ENCODE measurements at places on chromosomes 7 and 10.
A peak's percentile ranks its signal among the peaks of the same experiment; 100 is the strongest.

GRCh38 chr10:71719042-71719441 lies 536 bp downstream of the C10orf105 start:
- DNase-seq, result no peak

- no peak for DNase-seq
These were observed 42.3 kb downstream of the RELN start for GRCh38 chr7:103947026-103947655.

- DNase-seq, result peak; percentile 62
These were observed 69.3 kb downstream of the AP3M1 start for GRCh38 chr10:74081192-74081803.

DNA sequence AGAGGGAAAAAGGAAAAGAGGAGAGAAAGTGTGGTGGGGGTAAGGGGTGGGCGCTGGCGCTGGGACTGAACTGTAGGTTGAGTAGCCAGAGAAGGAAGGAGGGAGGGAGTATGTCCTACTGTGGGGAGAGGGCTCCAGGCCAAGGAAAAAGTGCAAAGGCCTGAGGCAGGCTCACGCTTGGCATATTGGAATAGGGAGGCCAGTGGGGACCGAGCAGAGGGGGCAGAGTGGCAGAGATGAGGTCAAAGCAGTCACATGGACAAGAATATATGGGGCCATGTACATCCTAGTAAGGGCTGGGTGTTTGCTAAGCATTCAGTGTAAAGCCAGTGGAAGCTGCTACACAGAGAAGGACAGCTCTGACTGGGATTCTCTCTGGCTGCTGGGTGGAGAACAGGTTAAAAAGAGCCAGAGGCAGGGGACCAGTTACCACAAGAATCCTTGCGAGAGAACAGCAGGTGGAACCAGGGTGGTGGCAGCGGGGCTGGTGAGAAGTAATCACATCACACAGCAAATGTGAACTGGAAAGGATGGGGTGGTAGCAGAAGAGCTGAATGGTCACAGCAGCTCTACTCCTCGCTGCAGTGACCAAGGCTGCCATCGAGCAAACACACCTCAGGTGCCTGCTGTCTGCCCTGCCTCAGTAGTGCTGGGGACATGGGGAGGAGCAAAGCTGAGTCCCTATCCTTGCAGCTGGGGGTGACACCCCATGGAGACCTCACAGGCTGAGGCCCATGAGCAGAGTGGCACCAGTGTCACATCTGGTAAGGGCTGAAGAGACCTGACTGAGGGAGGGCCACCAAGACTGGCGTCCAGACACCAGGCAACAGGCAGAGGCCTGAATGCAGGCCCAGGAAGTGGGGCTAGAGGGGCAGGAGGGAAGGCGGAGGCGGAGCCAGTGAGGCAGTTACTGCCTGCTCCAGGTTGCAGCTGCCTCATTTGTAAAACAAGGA lies 39.5 kb downstream of the FAM53B start:
- DNase-seq, result no peak

GRCh38 chr7:112116894-112117293 lies 89.3 kb downstream of the DOCK4 start:
- DNase-seq, result no peak

DNA sequence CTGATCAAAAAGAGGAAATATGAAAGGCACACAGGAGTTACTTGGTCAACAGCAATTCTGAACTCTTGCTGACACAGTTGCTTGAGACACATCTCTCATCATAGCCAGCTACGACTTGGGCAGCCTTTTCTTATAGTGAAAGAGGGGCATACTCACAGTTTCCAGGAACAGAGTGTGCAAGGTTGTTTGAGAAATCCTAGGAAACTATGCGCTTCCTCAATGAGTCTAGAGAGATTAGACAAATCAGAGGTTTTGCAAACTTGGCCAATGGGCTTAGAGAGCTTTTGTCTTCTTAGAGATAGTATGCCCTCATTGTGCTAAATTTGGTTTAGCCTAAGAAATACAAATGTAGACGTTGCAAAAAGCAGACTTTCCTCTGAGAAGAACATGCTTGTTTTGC lies 370.4 kb downstream of the HGF start:
- no peak for DNase-seq

DNA sequence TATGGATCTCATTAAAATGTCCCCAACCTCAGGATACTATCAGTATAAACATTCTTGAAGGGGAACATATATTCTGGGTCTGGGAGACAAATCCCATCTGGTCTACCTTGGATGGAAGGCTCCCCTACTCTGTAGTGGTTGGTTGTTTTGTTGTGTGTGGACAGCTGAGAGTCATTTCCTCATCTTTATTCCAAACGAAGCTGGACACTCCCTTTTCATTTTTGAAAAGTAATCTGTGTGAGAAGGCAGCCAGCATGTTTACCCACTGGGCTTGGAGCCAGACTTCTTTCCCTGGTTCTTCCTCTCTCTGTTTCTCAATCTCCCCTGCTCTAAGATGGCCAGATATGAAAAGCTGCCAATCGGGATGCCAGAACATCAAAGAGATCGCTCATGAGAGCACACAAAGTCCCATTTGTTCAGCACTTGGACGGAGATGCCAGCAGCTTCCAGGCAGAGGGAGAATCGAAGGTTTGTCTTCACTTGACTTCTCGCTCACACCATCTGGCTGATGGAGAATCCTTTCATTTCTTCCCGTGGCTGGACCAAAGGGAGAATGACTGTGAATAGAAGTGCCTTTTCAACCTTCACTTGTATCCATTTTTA lies 108.1 kb upstream of the AGR3 start:
- no peak for DNase-seq

DNA sequence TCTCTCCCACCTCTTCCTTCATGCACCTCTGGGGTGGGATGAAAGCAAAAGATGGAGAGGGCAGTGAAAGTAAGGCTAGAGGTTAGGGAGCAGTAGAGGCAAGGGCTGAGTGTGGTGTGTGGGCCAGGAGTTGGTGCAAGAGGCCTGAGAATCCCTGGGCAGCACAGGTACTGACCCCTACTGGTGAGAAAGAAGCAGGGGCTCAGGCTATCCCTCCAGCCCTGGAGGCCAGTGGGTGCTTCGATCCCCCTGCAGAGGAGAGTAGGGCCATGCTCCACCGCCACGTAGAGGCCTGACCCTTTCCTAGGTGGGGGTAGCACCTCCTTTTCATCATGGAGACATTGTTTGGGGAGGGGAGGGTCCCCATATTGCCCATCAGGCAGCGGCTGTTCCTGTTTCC lies 9.8 kb downstream of the CDHR1 start:
- DNase-seq, result peak; percentile 59

DNA sequence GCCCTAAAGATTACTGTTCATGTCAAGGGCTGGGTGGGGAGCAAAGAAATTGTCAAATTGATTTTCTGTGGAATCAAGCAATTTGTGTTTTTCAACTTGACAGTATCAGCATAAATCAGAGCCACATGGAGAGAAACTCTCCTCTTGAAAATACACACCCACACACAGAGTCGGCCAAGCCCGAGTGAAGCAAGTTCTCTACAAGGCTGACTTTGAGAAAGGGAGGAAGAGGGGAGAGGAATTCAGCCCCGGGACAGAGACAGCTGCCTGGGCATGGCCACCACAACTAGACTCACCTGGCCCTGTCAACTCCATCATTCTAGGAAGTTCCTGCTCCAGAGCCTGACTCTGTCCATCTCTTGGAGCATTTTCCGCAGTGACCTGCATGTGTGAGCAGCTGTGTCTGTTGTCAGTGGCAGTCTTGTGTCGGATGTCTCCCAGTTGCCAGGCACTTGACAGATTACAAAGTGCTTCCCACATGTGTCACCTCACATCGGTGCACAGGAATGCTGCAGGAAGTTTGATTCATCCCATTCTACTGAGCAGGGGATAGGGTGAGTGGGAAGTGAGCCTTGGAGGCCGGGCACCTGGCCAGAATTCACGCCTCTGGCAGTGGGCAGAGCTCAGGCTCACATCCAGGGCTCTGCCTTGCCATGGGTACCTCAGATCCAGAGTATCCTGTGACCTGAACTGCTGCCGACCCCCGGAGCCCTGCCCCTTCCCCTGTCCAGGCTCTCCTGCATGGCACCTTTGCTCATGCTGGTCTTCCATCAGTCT lies 37.9 kb downstream of the ADAM12 start:
- DNase-seq, result no peak

- DNase-seq, result no peak
These were observed 18.7 kb downstream of the GRID1 start for GRCh38 chr10:86347856-86348255.

DNA sequence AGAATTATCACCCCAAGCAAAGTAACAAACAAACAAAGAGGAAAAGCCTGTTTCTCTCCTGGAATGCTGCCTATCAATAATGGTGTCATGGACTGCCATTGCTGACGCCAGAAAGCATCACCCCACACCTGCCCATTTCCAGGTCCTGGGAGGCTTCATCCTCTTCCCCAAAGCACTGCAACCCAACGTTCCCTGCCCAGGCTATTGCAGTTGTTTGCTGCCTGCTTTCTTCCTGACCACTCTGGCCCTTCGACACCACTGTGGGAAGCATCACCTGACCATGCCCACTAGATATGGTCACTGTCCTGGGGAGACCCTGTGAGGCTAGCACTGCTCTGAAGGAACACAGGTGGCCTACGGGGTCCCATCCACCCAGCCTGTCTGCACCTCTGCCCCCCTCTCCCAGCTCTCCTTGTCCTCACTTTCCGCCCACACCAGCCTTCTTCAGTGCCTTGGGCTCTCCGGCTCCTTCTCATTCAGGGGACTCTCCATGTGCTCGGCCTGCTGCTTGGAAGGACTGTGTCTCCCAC lies 439.6 kb downstream of the GLRX3 start:
- no peak for DNase-seq

DNA sequence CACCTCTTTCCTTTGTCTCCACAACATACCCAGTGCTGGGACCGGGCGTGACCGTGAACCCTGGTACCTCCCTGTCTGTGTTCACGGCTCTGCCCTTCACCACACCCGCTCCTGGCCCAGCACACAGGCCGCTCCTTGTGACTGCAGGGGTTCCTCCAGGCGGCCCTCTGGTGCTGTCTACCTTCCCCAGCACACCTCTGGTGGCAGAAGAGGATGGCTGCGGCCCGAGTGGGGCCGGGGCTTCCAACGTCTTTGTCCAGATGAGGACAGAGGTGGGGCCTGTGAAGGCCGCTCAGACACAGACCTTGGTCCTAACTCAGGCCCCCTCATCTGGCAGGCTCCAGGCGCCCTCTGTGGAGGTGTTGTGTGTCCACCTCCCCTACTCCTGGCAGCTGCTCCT lies 55.4 kb upstream of the SGMS1 start:
- no peak for DNase-seq

GRCh38 chr7:159139202-159139601 lies 5.5 kb downstream of the VIPR2 start:
- DNase-seq, result no peak

DNA sequence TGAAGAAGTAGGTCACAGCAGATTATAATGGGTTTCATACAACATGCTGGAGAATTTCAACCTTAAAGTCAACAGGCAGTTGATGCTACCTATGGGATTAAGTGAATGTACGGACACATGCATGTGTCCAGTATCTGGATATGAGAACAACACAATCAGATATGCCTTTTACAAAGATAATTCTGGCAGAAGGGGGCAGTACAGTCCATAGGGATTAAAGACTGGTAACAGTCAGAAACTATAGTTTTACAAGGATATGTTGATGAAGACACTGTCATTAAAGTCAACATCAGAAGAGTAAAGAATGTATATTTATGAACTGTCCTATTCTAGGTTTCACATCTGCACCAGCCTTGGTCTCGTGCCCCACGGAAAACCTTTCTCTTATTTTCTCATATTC lies 41.5 kb downstream of the ANKMY2 start:
- no peak for DNase-seq

GRCh38 chr7:17663061-17663675 lies 277.1 kb downstream of the SNX13 start:
- no peak for DNase-seq

DNA sequence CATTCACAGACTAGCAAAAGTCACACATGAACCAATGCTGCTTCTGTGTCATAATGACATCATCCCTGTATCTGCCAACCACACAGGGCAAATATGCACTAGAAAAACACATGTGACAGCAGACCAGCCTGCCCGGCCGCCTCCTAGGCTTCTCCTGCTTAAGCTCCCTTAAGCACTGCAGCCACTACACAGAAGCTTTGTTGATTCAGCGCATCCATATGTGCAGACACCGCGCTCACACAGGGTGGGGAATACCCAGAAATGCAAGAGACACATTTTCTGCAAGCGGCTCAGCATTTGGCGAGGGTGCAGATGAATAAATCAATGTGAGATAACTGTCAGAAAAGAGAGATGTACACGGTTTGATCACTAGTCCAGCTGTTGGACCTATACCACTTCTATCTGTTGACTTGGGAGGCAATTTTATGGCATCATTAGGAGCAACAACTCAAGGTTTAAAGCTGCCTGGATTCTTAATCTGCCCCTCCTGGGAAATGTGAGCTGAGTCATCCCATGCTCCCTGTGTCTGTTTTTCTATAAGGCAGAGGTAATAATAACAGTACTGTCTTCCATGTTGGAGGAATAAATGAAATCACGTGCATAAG lies 33.4 kb downstream of the CPXM2 start:
- no peak for DNase-seq

DNA sequence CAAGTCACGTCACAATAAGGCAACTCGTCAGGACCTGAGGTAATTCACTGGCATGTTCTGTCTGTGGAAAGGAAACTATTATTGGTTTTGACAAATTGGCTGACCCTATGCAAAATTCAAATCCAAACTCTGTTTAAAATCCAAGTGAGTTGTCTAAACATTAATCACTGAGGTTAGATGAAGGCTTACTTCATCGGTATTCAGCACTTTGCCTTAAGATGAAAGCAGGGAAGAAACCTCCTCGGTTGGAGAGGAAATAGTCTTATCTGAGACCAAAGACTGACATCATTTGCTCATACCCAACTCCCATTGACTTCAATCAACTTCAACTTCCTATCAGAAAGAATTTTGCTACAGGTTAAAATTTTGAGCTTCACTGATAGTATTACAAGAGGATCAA lies 355.1 kb upstream of the MBL2 start:
- DNase-seq, result no peak

- DNase-seq, result no peak
These were observed 10.7 kb upstream of the IDI2 start for GRCh38 chr10:1036341-1036791.

DNA sequence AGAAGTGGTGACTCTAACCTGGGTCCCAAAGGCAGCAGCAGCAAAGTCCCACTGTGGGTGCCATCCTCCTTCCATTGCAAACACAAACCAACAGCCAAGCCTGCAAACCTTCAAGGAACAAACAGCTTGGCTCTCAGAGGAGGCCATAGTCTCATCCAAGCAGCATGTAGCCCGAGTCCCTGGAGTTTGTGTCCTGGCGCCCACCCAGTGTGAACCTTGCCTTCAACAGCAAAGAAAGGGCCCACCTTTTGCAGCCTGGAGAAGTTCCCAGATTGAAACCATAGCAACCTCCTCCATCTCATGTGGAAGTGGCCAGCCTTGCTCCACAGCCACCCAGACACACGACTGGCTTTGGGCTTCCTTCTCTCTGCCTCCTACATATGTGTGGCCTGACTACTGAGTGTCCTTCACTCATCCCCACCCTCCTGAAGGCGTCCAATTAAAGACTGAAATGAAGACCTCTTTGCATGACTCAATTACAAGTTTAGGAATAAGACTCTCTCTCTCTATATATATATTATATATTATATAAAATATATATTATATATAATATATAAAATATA lies 106.1 kb downstream of the C10orf90 start:
- DNase-seq, result no peak
